ENCODE measurements at places on chromosomes 2 and 18.

DNA sequence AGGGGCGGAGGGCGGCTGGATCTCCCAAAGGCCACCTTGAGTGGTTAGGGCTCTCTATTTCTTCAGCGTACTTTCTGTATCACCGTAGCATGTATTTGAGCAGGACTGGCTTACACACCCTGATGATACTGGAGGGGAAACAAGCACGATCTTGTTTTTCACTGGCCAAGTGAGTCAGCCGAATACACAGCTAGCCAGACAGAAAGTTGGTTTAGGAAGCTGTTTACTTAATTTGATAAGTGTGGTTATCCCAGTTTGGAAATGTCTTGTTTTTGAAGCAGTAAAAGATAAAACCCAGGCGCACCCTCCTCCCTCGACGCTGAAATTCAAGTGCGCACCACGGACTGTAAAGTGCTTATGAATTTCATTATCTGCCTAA lies 582 bp downstream of the RIOK3 start:
- DNase-seq: no peak

DNA sequence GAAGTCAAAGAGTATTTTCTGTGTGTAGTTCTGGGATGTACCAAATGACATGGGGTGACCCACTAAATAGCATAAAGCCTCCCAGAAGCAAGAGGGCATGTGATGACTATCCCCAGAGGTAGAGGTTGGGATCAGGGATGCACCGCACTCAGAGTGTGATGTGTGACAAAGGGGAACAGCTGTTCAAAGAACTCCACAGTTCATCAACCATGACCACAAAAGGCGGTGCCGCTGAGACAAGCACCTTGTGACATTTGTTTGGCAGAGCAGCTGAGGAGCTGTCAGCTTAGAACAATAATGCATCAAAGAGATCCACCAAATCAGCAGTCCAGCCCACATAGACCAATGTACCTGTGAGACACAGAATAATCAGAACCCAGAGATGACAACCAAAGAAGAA lies 81.3 kb downstream of the VWC2L start:
- DNase-seq: no peak

DNA sequence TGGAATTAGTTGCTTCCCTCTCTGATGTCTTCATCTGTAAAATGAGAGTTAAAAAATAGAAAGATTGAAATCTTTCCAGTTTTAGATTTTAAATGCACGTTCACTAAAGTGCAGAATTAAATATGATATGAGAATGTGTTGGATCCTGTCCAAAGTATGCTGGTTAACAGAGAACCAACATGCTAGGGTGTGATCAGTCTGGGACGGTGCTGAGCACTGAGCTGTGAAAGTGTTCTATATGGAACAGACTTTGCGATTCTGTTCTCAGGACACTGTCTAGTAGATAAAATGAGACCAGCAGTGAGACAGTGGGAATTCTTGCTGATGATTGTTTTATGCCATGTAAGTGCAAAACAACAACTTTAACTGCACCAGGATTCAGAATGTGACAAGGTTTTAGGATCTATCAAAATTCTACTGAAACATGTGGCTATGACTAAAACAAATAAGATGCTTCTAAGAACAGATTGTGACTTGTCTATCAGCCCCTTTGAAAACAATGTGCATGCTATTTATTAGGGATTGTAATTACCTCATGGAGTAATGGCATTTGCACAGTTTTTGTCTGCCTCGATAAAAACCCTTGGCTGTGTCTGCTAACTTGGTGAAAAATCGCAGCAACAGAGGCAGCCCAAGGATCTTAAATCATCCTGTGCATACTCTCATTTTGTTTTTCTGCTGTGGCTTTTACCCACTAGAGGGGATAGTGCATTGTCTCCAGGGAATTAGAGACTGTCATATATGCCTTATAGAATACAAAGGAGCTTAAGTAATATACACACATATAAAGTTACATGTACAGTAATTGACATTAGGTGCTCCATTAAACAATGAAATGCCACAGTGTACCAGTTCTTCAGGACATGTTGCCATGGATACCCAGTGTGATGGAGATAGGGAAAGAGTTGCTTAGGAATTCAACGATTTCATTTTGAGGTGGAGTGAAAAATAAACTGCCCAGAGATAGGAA lies 55.1 kb downstream of the MAP3K20 start:
- no peak for DNase-seq

DNA sequence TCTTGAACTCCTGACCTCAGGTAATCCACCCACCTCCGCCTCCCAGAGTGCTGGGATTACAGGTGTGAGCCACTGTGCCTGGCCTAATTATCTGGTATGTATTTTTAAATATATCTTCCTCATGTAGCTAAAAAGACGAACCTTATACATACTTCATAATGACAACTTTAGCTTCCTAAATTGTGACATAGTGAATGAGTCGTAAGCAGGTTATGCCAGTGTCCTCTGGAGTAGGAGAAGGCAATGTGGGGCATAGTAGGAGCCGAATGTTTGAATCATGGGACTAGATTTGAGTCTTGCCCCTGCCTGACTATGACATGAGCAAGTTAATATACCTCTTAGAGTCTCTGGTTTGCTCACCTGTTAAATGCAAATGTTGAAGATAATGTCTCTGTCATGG lies 95.8 kb upstream of the FOSL2 start:
- no peak for DNase-seq

GRCh38 chr18:433298-433697 lies 67.2 kb downstream of the COLEC12 start:
- DNase-seq: no peak

DNA sequence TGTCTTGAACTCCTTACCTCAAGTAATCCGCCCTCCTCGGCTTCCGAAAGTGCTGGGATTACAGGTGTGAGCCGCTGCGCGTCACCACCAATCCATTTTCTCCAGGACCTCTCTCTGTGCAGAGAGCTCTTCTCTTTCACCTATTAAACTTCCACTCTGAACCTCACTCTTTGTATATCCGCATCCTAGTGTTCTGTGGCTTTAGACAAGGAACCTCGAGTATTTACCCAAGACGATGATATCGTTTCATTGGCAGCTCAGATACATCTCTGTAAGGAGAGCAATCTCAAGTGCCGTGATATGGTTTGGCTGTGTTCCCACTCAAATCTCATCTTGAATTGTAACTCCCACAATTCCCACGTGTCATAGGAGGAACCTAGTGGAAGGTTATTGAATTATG lies 15.1 kb upstream of the WDR33 start:
- DNase-seq: no peak

DNA sequence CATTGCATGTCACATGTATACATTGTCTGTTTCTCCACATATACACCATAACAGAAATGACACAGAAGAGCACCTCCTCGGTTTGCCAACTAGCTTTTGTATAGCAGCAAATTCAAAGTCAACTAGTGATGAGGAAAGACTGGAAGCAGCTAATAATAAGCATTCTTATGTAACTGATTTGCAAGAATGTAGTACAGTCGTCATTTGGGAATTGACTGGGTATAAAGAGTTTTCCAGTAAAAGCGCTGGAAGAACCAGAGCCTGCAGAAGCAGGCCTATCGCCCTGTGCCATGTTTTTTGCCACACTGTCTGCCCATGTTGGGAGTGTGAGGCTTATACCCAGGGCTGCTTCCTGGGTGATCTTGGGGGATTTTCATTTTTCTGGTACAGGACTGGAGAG lies 310.6 kb downstream of the GBX2 start:
- DNase-seq: no peak

DNA sequence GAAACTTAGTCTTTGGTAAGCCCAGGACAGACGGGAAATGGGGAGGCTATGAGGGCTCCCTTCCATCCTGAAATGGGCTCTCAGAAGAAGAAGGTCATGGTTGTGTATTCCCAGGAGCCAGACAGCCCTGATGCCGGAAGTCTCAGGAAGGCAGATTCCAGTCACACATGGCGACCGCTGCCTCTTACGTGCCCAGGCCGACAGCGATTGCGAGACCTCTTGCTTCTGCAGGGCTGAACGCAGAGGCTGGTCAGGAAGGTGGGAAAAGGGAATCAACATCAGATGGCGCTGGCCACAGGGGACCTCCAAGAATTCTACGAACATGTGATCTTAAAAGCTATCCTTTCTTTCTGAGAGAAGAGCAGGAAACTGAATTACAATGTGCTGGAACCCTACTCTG lies 22.8 kb upstream of the SH3BP4 start:
- DNase-seq: no peak

GRCh38 chr2:172539767-172540166 lies 16.1 kb upstream of the PDK1 start:
- no peak for DNase-seq

DNA sequence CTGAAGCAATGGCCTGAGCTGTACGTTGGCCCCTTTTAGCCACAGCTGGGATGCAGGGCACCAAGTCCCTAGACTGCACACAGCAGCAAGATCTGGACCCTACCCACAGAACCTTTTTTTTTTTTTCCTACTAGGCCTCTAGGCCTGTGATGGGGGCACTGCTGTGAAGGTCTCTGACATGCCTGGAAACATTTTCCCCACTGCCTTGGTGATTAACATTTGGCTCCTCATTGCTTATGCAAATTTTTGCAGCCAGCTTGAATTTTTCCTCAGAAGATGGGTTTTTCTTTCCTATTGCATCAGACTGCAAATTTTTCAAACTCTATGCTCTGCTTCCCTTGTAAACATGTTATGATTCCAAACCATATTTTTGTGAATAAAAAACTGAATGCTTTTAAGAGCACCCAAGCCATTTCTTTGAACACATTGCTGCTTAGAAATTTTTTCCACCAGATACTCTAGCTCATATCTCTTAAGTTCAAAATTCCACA lies 33.5 kb downstream of the PDE1A start:
- DNase-seq: no peak

DNA sequence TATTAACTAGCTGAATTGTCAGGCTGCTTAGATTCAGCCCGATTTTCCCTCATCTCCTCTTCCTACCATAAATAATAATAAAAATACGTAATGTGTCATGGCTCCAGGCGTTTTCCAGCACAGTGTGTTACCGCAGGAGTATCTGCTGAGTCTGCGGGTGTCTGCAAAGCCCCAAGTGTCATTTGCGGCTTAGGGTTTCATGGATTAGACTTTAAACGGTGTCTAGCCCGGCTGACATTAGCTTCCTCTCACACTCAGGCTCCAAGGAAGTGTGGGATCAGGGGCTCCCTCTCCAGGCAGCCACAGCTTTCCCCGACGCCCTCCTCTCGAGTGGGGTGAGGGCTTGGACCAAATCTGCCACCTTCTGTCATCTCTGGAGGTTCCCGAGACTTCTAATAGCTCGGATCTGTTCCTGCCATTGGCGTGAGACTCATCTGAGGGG lies 14.1 kb upstream of the HOXD1 start:
- no peak for DNase-seq

DNA sequence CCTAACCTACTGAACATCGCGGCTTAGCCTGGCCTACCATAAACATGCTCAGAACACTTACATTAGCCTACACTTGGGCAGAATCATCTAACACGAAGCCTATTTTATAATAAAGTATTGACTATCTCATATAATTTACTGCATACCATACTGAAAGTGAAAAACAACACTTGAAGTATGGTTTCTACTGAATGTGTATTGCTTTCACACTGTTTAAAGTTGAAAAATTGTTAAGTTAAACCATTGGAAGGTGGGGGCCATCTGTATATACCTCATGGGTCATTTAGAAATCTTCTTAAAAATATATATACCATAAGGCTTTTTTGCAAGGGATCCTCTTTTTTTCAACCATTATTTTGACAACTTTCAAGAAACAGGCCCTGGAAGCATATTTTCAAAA lies 16.5 kb downstream of the RNF149 start:
- no peak for DNase-seq

DNA sequence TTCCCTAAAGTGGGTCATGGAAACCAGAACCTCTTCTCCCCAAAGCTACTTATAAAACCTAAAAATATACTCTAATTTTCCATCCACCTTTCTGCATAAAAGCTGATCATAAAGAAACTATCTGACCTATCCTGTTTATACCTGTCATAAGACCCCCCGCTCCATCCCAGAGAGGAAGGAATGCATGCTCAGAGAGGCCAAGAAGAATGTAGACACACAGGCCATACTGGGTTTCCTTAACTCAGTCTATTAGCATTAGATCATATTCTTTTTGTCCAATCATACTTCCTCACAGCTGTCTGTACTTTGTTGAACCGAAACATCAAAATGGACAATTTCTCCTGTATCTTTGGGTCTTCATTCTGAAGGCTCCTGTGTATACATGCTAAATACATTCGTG lies 52.3 kb downstream of the B3GNT2 start:
- DNase-seq: no peak

GRCh38 chr2:20624156-20624883 lies 26.6 kb downstream of the HS1BP3 start:
- no peak for DNase-seq

DNA sequence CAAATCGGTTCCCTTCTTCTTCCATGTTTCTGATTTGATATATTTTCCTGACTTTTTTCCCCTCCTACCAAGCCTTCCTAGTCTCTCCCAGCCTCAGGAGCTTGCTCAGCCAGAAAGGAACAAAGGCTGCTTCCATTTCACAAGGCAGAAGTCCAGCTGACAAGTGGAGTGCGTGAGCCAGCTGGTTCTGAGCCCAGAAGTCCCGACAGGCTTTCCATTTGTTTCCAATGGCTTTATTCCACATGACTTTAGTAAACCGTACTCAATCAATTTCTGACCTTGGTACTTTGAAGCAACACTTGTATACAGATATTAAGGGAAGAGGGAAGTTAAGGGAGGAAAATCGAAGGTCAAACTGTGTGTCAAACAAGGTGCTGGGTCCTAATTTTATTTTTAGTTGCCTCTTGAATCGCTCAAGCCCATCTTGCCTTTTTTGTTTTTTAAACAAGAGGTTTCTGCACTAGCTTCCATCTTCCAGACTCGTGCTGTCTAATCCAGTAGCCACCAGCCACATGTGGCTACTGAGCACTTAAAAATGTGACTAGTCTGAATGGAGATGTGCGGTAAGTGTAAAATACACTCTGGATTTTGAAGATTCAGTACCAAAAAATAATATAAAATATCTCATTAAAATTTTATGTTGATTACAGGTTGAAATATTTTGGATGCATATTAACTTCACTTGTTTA lies 36.2 kb downstream of the WIPF1 start:
- no peak for DNase-seq

DNA sequence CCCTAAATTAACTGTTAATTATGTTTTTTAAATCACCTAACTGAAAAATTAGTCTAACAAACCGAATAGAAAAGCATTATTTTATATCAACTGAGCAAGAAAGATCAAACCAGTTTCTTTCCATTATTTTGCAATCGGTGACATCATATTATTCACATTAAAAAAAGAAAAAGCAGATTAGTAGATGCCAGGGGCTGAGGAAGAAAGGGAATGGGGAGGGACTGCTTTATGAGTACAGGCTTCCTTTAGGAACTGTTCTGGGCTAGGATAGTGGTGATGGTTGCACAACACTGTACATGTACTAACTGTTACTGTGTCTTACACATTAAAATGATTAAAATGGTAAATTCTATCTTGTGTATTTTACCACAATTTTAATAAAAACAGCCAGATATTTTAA lies 59.3 kb downstream of the COBLL1 start:
- DNase-seq: no peak

DNA sequence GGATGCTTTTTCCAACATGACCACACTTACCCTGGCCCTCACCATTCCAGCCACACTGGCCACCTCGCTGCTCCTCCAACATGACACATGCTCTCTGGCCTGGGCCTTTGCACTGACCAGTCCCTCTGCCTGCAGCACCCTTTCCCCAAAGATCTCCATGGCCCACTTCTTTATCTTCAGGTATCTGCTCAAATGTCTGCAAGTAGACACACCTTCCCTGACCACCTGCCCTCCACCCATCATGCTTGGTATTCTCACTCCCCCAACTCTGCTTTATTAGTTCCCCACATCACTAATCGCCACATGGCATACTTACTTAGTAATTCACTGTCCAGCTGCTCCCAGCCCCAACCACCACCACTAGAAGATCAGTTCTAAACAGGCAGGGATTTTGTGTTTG lies 214.2 kb downstream of the BCL11A start:
- no peak for DNase-seq

- no peak for DNase-seq
Observed at GRCh38 chr2:33246432-33246831, 230.0 kb upstream of the RASGRP3 start.

Data from stimulated activated CD4-positive, alpha-beta T cell treated with anti-CD3 and anti-CD28 coated beads, Interleukin-2, amount 100 ng/mL, for 4 hours (primary cell).